ENCODE measurements at places on chromosomes 5 and 9. TPM values are rescaled to one million over a fixed set of nuclear protein-coding genes. Genes with fewer than 3 reads are reported as not detected.

DNA sequence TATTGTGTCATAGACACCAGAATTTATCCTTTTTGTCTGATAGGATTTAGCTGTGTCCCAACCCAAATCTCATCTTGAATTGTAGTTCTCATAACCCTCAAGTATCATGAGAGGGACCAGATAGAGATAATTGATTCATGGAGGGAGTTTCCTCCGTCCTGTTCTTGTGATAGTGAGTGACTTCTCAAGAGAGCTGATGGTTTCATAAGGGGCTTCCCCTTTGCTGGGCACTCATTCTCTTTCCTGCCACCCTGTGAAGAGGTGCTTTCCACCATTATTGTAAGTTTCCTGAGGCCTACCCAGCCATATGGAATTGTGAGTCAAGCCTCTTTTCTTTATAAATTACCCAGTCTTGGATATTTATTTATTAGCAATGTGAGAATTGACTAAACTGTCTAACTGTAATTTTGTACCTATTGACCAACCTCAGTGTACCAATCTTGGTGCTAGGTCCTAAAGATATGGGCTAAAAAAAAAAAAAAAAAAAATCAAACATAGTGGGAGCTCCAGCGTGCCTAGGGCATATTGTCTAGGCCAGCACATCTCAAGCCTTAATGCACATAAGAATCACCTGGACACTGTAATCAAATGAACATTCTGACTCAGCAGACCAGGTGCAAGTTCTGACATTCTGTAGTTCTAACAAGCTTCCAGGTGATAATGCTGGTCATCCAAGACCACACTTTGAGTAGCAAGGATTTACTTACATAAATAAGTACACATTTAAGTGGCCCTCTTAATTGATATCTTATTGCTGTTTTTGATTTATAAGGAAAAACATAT lies 30.5 kb downstream of the ST8SIA4 start:
- H3K27me3 ChIP-seq, result no peaks in the 10 kb centered on the region
- H3K36me3 ChIP-seq, result no peaks in the 10 kb centered on the region
- DNase-seq, result no peak
- no peak overlapping the region for H3K27ac ChIP-seq

DNA sequence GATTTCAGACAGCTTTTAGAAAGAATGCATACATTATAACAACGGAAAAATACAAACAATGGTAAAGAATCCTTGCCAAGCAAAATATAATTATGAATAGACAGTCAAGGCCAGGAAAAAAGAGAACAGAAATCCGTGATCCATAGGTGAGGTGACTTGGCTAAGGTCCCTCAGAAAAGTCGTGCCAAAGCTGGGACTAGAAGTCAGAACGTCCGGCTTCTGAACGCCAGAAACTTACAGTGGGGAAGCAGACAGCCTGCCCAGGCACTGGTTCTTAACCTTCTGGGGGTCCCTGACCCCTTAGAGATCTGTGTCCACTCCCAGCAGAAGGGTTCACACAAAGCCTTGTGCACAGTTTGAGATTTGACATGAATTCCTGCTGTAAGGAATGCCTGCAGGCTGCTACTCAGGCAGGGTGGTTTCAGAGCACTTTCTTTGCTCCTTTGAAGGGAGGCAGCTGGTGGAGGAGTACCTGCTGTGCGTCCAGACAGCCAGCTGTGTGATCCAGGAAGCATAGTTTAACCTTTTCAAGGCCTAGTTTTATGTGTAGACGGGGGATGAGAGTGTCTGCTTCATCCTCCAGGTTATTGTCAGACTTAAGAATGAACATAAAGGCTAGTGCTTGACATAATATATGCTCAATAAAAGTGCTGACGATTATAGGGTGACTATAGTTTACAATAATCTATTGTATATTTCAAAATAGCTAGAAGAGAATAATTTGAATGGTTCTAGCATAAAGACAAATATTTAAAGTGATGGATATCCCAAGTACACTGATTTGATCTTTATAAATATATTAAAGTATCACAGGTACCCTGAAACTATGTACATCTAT lies 852 bp downstream of the ARHGEF37 start:
- peak overlapping the region; percentile 56 for H3K4me3 ChIP-seq
- H3K4me1 ChIP-seq, result peaks cover 12% of the 10 kb centered on the region
- H3K27me3 ChIP-seq, result no peaks in the 10 kb centered on the region
- DNase-seq, result peak; percentile 39

DNA sequence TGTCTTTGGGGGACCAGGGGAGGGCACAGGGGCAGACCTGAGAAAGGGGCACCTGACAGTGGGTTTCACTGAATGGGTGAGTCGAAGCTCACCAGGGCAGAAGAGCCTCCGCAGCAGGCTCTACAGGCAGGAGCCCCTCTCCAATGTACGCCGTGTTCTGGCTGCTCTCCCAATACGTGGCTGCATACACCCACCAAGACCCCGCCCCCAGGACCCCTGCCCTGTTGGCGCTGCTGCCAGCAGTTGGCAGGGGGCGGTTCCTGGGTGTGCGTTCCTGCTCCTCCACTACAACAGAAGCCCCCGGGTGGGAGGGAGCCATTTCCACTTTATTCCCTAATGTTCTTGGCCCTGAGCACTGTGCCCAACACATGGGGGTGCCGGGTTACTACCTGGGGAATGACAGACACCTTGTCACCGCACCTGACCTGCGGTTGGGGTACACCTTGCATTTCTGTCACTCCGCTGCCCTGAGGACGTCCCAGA lies 30.3 kb downstream of the SARDH start:
- H3K4me3 ChIP-seq, result no peak overlapping the region
- no peak overlapping the region for H3K27ac ChIP-seq
- H3K27me3 ChIP-seq, result no peaks in the 10 kb centered on the region
- H3K4me1 ChIP-seq, result no peaks in the 10 kb centered on the region

FOXD4 gene
- total RNA-seq, result 0.51 TPM

DNA sequence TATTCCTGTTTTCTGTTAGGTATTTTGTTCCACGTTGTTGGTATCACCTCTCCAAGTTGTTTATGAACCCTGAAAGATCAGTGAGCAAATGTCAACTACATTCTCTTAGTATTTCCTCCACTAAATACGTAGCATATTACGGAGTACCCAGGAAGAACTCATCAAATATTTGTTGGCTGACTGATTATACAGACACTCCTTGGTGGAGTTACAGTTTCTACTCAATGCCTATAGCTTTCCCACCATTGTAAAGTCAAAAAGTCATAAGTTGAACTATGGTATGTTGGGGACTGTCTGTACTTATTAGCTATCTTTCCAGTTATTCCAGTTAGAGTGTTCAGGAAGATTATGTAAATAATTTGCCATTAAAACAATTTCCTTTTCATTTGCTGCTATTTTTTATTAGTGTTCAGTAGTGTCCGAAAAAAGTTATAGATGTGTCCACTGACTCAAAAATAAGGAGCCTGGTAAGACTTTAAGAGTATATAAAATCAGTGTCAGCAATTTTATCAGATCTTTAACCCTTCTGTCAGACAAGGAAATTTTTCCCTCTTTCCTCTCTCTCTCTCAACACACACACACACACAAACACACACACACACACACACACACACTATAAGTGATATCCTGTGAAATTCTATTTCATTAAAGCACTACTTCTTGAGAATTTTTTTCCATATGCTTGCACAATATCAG lies 6.8 kb upstream of the APBA1 start:
- DNase-seq, result no peak
- H3K27ac ChIP-seq, result no peak overlapping the region
- no peaks in the 10 kb centered on the region for H3K4me1 ChIP-seq
- H3K4me3 ChIP-seq, result no peak overlapping the region

DELE1 gene
- 98.1 TPM for total RNA-seq

GRCh38 chr9:19446361-19446861 lies 37.6 kb downstream of the ACER2 start:
- H3K4me1 ChIP-seq, result no peaks in the 10 kb centered on the region
- H3K27me3 ChIP-seq, result no peaks in the 10 kb centered on the region
- H3K4me3 ChIP-seq, result no peak overlapping the region

DNA sequence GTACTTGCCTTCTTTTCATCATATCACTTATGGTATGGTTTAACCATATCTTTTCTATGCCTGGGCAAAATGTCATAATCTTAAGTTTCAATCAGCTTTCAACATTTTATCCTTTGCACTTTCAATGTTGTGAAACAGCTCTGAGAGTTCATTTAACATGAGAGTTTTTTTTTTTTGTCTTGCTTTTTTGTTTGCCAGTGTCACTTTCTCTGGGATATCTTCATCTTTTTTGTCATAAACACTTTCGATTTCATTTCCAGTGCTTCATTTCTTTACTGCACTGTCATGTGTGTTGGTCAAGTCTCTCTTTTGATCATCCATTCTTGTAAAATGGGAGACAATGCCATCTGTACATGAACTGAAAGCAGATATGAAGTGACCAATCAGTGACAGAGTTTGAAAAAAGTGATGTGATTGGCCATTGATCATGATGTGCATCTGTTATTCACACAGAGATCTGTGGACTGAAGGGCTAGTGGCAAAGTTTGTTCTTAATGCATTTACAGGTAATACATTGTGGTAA lies 7.5 kb upstream of the POU5F2 start:
- no peak overlapping the region for H3K4me3 ChIP-seq
- H3K4me1 ChIP-seq, result no peaks in the 10 kb centered on the region
- no peaks in the 10 kb centered on the region for H3K27me3 ChIP-seq
- no peaks in the 10 kb centered on the region for H3K36me3 ChIP-seq
- no peak overlapping the region for H3K27ac ChIP-seq

FGF1 gene
- 2.0 TPM for total RNA-seq

GRCh38 chr5:21603796-21604195 lies 1249.3 kb downstream of the CDH12 start:
- H3K27me3 ChIP-seq, result no peaks in the 10 kb centered on the region
- no peak overlapping the region for H3K4me3 ChIP-seq
- DNase-seq, result no peak
- H3K4me1 ChIP-seq, result no peaks in the 10 kb centered on the region
- no peak overlapping the region for H3K27ac ChIP-seq

ADAMTS19 gene
- 3.0 TPM for total RNA-seq

GFI1B gene
- 0.85 TPM for total RNA-seq

GPR150 gene
- total RNA-seq, result 0.51 TPM

DNA sequence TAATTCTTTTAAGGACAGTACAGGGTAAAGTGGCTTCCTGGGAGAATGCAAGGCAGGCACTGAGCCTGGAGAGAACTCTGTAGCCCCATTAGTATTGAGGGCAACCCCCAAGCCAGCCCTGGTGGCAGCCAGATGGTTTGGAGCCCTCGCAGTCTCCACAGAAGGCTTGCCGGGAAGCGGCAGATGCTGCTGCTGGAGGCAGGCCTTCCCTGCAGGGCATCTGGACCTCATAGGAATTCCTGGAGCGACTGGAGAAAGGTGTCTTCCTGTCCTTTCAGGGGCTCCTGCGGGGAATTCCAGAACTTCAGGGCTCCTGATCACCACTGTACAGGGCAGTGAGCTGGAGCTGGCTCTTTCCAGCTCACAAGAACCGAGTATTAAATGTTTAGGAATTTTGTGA lies 167.5 kb downstream of the INSYN2B start:
- DNase-seq, result no peak
- no peaks in the 10 kb centered on the region for H3K36me3 ChIP-seq
- no peak overlapping the region for H3K27ac ChIP-seq
- no peaks in the 10 kb centered on the region for H3K4me1 ChIP-seq

CD72 gene
- total RNA-seq, result 3.0 TPM
